CD4-positive, alpha-beta T cell (primary cell): ENCODE measurements at places on chromosomes 3 and 15.

GRCh38 chr15:34470892-34471291 lies 33.3 kb upstream of the GOLGA8A start:
- no peak for DNase-seq

DNA sequence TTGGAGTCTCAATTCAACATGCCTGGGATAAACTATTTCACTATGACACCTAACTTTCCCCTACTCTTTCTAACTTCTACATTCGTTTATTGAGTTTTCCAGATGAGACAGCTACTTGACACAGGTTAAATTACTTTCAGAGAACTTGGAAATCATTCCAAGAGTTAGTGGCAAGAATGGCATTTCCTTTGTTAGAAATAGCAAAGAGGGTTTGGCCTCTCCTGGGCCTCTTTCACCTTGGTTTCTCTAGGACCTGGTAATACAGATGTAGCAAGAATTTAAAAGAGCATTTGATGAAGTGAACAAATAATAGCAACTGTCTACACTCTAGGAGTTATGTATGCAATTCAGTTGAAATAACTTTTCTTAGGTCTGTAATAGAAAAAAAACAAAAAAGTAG lies 748.9 kb downstream of the MECOM start:
- DNase-seq: no peak

DNA sequence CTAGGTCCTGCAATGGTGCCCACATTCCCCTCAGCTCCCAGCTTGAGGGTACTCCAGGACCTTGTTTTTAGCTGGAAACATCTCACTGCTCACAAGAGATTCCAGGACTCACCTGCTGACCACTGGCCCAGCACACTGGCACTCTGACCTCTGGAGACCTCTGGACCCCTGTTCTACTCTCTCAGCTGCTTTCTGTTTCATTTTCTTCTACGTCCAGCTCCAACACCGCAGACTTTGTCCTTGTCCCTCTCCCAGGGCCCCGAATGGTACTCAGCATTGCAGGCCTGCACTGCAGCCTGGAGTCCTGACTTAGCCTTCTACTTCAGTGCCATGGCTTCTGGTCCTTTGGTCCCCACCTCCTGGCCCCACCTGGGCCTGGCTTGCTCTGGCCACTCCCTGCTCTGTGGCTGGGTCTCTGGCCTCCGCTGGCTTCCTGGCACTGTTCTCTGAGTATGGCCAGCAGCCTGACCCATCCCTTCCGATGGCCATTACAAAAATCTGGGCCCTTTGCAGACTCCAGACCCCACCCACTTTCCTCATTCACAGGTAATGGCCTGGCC lies 27.9 kb downstream of the KY start:
- no peak for DNase-seq

GRCh38 chr15:49155834-49156627 lies 632 bp upstream of the COPS2 start:
- DNase-seq: peak; percentile 5

DNA sequence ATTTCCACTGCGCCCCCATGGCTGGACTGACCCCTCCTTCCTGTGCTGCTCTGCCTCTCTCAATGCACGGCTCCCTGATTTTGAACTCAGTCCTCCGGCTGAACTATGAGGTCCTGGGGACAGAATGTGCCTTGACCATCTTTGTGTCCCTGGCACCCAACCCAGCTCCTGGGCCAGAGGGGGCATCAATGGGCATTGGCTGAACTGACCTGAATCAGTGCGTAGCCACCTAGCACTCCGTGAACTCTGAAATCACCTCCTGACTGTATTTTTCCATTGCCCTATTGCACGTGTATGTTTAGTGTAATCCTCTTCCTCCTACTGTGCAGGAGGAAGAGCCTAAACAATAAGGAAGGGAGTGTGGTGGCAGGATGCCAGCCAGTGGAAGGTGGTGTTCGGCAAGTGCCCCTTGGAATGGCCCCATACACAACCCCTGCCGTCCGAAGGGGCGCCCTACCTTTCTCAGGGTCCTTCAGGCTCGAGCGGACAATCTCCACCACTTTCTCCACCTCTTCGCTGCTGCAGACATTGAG lies 33.5 kb downstream of the BDH1 start:
- no peak for DNase-seq

GRCh38 chr3:130700541-130700940 lies 46.1 kb downstream of the PIK3R4 start:
- no peak for DNase-seq

DNA sequence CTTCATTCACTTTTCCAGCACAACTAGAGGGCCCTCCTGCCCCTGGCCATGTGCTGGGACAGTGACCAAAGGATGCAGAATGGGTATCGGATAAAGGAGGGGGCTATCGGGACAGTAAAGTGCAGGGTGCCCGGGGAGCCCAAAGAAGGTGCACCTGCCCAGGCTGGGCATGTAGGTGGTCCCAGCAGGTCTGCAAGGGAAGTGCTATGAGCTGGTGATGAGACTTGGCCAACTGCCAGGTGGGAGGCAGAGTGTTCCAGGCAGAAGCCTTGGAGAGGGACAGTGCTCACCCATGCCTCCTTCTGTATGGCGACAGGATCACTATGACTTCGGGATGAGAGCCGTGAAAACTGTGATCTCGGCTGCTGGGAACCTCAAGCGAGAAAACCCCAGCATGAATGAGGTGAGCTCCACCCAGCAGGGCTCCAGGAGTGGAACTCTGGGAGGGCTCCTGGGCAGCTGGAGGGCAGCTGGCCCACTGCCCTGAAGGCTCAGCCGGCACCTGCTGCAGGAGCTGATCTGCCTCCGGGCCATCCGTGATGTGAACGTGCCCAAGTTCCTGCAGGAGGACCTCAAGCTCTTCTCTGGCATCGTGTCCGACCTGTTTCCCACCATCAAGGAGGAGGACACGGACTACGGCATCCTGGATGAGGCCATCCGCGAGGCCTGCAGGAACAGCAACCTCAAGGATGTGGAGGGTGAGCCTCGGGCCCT lies 48.4 kb downstream of the DNAH1 start:
- DNase-seq: no peak

- DNase-seq: no peak
Measured at GRCh38 chr15:74621546-74621920, 5.9 kb downstream of the CLK3 start.

DNA sequence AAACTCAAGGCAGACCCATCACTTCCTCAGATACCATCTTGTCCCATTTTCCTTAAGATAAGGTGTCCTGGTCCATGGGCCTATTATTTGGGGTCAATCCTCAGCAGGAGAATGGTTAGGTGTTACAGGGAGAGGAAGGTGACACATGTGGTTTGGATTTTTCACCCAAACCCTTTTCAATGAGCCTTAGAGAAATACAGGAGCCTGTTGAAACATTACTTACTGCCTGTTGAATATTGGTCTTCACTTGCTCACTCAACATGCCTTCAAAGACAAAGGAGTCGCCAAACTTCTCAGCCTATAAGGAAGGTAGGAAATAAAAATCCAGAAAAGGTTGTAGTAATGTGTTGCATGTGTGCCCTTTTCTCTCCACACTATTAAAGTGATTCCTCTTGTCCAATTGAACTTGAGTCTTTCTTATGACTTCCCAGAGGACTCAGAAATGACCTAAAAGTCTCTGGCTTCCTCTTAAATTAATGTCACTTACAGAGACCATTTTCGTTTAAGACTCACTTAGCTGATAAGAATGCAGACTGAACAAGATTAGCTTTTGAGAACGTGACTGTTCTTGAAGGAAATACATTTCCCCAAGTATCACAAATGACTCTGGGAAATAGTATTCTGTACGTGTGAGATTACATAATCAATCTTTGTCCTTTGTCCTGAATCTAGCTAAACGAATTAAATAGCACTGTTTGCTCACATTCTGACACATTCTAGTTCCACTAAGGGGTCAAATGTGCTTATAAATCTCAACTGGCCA lies 17.8 kb downstream of the SUMF1 start:
- DNase-seq: no peak

DNA sequence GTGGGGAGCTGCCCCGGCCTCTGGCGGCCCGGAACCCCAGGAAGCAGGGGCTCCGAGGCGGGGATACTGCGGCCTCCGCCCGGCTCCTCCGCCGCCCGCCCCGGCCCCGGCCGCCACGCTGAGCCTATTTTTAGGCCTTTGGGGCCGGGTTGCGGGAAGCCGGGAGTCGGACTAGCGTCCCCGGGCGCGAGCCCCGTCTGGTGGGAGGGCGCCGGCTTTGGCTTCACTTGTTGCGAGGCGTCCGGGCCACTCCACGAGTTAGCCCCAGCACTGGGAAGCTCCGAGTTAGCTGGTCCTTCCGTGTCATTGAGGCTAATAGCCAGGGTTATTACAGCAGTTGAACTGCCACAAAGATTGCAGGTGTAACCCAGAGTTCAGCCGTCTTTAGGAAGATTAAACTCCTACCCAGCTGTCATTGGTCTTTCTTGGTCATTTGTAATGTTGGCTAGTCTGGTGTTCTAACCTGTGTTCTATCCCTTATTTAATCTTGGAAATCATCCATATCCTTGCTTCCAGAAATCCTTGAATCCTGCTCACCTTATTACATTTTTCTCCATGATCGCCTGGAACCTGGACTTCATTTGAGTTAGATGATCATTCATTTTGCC lies 791 bp downstream of the GYG1 start:
- DNase-seq: no peak

DNA sequence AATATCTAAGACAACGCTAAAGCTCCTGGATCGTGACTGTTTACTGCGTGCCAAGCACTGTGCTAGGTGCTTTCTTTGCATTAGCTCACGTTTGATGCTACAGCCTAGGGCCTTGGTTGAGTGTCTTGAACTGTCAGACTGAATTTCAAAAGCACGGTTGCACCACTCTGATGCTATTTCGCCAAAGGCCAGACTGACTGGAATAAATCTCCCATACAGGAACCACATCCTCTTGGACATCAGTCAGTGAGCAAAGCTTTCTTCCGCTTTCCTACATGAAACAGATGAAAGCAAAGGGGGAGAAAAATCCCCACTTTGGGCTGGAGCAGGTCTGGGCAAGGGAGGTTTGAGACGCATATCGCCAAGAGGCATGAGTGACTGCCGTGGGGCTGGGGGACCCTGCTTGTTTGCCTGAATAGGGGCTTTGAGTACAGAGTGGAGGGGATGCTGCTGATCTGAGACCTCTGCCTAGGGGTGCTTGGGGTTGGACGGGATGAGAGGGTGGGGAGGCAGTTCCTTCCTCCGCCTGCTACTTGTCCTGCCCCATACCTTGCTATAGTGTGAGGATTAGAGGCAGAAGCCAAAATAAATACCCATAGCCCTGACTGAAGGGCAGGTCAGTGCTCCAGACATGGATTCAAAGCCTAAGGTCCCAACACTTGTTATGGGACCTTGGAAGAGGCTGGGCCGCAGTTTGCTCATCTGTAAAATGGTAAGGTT lies 5.3 kb downstream of the FGD5 start:
- no peak for DNase-seq

DNA sequence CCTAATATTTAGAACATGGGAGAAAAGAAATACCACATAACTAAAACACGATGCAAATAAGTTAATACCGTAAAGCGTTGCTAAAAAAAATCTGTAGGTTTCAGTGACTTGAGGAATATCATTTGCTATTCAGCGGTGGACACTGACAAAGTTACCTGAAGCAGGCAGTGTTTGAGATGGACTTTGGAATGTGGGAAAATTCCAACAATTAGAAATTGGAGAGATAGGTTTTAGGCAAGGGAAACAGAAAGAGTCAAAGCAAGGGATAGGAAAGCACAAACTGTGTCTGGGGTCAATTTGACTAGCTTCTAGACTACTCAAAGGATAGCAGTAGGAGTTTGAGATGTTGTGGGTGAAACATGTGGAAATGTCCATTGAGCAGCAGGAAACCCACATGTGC lies 173.0 kb downstream of the TIGIT start:
- no peak for DNase-seq

DNA sequence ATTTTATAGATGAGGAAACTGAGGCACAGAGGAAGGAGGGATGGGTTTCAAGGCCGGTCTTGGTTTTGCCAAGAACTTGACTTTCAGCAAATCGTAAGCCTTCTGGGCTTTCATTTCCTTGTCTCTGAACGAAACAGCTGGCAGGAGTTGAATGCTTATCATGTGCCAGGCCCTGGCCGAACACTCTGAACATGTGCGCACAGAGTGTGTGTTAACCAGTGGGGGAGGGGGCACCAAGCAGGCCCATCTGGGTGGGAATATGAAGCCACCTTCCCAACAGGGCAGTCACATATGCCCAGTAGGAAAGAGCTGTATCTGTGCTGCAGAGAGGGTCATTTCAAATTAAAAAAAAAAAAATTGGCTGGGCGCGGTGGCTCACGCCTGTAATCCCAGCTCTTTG lies 29.3 kb downstream of the ZNF710 start:
- DNase-seq: no peak

- DNase-seq: no peak
Measured at GRCh38 chr3:116306149-116306548, 139.1 kb downstream of the LSAMP start.

- no peak for DNase-seq
Measured at GRCh38 chr3:158737976-158738615, 5.8 kb upstream of the RARRES1 start.

DNA sequence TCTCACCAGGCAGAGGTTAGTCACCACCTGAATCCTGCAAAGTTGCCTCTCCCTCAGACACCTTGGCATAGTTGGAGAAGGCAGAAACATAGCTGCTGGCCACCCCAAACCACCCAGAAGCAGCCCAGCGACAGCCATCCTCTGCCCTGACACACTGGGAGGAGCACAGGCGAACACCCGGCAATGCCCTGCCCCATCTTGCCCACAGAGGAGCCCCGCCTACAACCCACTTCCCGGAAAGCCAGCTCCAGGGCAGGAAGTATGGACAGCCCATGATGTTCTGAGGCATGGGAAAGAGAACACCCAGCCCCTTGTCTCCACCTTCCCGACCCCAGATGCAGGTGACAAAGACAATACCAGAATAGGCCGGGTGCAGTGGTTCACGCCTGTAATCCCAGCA lies 12.6 kb upstream of the SHISA5 start:
- peak; percentile 29 for DNase-seq

DNA sequence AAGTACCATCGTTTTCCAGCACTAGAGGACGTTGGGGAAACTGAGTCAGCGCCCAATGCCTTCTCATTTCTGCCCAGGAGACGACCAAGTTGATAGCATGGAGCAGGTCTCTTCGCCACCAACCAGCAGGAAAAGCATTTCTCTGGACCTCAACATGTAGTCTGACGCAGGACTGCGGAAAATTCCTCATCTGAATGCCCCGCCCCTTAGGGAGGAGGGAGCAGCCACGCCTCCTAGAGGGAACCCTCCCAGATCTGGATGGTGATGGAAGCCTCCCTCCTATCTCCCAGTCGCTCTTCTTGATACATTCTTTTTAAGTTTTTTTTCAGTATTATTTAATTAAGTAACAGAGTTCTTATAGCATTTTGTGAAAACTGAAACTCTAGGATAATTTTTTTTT lies 17.4 kb upstream of the MINDY4B start:
- no peak for DNase-seq
